ENCODE measurements at places on chromosomes 7 and 10.

DNA sequence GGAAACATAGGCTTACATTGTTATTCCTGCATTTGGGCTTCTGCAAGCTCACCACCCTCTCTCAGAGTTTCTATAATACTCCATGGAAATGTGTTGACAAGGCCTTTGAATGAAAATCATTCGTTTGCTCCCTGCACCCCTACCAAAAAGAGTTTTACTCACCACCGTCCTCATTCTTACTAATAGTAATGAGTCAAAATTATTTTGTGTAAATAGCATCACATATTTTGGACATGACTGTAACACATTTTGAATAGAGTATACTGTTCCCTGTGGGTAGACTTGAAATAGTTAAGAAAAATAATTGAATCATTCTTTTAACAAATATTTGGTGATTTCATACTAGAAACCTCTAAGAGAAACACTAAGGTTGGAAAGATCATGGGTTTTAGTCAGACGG is 84.6 kb downstream of the AKAP9 start:
- DNase-seq = no peak

DNA sequence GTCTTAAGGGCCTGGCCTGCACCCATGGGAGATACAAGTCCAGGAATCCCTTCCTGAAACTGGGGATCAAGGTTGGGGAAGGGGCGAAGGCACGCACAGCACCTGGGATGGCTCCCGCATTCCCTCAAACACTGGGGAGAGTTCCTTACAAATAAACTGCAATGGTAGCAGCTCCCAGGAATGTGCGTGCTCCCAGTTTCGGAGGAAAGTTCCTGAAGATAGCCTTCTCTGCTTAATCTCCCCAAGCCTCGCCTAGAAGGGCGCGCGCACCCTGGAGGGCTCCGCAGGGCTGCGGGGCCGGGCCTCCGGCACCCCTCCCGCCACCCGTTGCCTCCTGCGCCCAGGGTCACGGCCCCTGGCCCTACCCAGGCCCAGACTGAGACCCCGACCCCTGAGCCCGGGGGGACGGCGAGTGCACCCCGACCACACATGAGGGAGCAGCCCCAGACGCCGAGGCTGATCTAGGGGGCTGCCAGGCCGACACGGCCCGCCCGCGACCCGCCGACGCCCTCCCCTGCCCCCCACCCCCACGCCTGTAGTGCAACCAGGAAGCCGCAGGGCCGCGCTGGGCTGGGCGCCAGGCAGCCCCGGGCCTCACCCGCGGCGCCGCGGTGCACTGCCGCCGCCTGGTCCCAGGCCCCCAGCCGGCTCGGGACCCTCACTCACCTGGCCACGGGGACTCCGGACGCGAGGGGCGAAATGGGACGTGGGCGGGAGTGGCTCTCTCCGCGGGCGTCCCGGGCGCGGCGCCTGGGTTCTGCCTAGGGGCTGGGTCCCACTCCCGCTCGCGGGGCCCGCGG is 460 bp downstream of the ANXA11 start:
- no peak for DNase-seq

DNA sequence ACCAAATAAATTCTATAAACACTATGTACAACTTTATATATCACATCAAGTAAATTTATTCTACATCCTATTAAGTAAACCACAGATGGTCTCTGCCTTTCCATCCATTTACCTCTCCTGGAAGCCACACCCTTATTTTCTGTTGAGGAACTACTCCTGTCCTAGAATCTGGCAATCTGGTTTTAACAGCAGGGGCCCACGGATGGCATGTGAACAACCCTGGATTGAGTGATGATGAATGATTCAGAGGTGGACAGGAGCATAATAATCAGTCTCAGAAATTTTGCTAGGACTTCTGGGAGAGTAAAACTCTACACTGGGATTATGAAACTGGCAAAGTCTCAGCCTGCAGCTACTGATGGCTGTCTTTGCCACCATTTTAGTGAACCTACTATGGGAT is 54.1 kb downstream of the CDK6 start:
- no peak for DNase-seq

- DNase-seq = no peak
These were observed 5.0 kb downstream of the TCF7L2 start for GRCh38 chr10:112954974-112955581.

- no peak for DNase-seq
These were observed 90.2 kb upstream of the SMNDC1 start for GRCh38 chr10:110394898-110395297.

DNA sequence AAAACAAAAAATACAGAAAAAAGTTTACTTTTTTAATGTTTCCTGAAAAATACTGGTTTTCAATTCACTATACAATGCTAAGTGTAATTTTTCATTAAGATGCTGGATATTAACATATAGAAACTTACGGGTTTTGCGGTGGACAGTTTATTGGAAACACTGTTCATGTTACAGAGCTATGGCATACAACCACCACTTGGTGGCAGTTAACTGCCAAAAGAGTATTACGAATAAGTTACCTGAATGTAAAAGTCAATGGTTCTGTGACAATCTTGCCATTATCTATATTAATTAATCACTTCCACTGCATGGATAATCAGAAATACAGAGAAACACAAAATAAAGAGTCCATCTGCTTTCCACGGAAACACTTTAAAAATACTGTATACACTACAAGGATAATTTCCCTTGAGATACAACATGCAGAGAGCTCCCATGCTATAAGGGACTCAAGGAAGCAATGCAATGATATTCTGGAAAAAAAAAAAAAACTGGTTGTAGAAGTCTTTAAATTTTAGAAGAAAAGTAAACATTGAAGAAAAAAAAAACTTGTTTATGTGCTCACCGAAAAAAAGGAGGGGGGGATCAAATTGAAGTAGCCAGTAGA is 97.0 kb downstream of the TPK1 start:
- no peak for DNase-seq

DNA sequence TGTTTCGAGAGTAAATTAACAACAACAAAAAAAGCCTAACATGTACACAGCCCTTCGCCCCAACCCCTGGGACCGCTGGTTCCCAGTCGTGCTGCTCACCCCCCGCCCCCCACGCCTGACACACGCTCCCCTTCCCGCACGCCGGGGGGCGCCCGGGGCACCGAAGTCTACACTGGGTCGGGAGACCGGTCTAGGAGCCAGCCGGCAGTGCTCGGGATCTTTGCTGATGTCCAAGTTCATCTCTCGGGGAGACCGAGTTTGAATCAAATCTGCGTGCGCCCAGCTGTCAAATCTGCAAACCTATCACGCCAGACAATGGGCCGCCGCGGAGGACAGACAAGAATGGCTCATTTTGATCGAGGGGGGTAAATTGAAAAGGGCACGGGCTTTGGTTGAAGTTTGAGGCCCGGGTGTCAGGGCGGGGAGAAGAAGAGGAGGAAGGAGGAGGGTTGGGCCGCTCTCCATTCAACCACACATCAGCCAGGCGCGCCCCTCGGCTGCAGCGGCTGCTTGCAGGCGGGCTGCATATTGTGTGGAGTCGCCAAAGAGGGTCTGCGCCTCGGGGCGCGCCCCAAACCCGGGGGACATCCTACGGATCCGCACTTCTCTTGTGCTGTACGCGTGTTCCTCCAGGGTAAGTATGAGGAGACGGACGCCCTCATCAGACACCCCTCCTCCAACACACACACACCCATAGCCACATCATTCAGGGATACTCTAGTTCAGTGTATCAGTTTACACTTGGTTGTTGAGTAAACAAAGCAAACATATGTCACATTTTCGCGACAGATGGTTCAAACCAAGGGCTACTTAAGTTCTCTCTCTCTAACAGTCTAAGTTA is 1.3 kb upstream of the GFRA1 start:
- no peak for DNase-seq

- no peak for DNase-seq
These were observed 385.0 kb downstream of the KCNMA1 start for GRCh38 chr10:77252380-77253146.

- no peak for DNase-seq
These were observed 543.8 kb downstream of the ARL4A start for GRCh38 chr7:13231216-13231615.

GRCh38 chr10:16242446-16242845 is 194.4 kb upstream of the PTER start:
- no peak for DNase-seq

GRCh38 chr7:120394595-120394994 is 121.6 kb downstream of the KCND2 start:
- no peak for DNase-seq

DNA sequence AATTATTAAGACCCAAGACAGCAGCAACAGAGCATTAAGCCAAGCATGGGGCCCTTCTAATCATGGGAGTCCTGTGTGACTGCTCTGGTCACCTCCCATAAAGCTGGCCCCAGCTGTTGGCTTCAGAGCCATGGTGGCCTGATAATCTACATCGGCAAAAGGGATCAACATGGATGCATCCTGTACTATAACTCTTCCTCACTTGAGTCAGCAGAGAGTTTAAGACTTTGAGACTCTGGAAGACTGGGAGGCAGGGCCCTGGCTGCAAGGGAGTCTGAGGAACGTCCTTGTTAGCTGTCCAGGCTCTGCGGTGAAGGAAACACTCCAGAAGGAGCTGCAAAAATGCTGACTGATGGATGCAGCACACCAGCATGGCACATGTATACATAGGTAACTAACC is 95.0 kb upstream of the KIAA1217 start:
- DNase-seq = no peak

- no peak for DNase-seq
These were observed 7.8 kb downstream of the C7orf33 start for GRCh38 chr7:148598351-148598750.

DNA sequence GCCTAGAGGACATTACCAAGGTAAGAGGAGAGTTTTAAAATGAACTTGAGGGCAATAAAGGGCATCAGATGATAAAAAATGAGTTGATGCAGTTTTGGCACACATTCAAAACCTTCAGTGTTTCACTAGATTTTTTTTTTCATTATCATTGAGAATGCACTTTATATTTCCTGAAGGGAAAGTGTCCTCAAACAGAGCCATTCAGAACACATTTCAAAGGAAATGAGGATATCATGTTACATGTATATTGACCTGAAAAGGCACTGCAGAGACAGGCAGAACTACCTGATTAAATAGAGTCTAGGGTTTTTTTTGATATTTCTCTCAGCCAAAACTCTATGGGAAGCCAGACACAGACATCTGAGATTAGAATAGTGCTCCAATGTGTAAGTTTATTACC is 454.0 kb downstream of the NEBL start:
- no peak for DNase-seq

DNA sequence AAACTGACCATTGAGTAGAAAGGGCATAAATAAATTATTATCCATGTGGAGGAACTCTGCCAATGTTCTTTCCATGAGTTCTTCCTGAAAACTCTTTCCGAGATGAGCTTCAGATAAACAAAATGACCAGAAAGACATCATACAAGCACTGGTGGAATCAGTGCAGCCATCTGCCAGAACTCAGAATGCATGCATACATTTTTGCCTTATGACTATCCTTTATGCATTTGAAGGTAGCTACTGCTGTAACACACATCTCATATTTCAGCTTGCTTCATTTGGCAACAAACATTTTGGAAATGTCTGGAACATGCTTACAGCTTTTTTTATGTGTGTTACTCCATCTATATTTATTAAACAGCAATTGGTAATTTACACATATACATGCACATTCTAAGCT is 448.9 kb downstream of the PLXDC2 start:
- no peak for DNase-seq

DNA sequence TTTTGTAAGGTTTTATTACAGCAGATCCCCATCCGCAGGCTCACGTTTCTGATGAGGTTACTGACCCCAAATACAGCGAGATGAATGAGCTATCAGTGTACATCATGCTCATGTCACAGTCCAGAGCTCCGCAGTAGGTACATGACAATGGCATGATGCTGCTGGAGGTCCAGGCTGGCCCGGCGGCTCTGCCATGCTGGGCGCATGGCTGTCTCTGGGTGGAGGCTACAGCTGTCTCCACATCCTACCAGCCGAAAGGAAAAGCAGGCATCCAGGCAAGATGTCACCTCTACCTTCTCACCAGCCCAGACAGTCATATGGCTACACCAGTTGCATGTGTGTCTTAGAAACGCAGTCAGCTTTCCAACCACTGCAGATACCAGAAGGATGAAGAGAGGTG is 90.9 kb upstream of the RNF32 start:
- DNase-seq = no peak

- DNase-seq = no peak
These were observed 31.1 kb downstream of the PITRM1 start for GRCh38 chr10:3141351-3142005.

DNA sequence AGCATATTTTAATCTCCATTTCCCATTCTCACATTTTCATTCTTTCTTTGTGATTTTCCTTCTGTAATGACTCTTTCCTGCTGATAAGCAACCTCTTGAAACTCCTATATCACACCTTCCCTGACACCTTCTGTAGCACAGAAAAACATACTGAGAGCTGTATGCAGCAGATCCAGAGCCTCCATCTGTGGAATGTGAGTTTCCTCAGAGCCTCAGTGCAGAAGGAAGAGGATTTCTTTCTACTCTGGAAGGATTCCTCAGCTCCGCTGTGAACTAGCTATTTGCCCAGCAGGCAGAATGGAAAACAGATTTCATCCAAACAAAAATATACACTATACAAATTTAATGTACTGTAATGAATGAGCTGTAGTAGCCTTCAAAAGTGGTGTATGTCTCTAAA is 841.3 kb upstream of the ZWINT start:
- no peak for DNase-seq

GRCh38 chr7:150369748-150370501 is 1.3 kb downstream of the REPIN1 start:
- DNase-seq = no peak

DNA sequence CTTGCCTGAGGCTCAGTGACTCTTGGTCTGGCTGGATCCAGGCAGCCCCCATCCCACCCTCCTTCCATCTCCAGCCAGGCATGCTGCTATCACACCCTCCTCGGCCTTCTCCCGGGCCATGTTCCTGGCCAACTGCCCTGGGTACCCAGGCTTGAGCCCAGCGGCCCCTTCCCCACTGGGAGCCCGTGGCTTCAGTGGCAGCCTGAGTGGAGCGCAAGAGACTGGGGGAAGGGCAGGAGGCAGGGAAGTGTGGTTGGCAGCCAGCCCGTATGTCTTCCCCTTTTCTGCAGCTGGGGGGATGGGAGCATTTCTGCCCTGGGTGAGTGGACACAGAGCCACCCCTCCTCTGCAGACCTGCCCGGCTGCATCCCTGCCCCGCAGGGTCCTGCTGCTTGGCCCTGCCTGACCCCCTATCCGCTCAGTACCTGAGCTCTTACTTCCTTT is 148.5 kb downstream of the ARHGAP22 start:
- no peak for DNase-seq

DNA sequence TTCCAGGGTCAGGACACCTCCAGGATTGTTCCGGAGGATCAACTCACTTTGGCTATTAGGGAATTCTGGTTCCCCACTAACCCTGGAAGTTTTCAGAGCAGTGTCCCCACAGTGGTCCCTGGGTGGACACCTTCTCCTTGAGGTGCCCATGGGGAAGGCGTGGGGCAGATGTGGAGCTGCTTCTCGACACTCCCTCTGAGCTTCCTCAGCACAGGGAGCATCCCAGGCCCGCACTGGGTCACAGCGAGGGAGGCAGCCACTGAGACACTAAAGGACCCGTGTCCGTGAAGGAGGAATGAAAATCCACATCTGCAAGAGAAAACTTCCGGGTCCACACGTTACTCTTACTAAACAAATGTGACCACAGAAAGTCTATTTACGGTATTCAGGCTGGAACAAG is 48.2 kb upstream of the MNX1 start:
- DNase-seq = no peak

- no peak for DNase-seq
These were observed 286.5 kb downstream of the PTEN start for GRCh38 chr10:88149906-88150305.

Measured in iPS DF 6.9 (cell line).